ENCODE measurements at places on chromosomes 5 and 9.
A peak's percentile ranks its signal among the peaks of the same experiment; 100 is the strongest.

DNA sequence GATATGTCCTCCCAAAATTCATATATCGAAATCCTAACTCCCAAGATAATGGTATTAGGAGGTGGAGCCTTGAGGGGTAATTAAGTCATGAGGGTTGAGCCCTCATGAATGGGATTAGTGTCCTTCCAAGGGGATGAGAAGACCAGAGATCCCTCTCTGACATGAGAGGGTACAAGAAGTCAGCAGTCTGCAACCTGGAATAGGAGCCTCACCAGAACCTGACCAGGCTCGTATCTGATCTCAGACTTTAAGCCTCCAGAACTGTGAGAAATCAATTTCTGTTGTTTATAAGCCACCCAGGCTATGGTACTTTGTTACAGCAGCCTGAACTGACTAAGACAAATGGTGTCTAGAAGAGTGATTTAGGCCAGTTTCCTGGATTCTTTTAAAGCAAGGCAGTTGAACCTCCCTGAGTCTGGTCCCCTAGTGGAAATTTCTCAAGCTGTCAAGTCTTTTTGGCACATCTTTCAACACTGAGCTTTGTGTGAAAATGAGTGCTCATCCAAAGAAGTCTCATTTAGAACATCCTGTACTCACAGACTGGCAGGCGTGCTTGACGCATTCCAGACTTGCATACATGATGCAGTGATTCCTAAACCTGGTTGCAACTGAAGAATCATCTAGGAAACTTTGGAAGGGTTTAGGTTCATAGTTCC, 254.8 kb upstream of the PPP1R2B start:
- no peak for DNase-seq

DNA sequence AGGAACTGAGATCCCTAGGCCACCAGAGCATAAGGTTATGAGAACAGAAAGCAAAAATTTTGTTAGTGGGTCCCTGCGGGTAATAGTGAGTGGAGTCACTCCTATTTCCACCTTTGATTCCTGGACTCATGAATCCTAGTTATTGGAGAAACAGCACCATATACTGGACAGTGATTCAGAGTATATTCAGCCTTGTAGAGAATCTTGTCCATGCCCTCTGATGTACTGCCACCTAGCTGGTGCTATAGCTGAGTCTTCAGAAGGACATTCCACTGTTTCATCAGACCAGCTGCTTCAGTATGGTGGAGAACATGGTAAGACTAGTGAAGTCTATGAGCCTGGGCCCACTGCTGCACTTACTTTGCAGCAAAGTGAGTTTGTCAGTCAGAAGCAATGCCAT, 25.0 kb upstream of the ITGA2 start:
- DNase-seq = no peak

DNA sequence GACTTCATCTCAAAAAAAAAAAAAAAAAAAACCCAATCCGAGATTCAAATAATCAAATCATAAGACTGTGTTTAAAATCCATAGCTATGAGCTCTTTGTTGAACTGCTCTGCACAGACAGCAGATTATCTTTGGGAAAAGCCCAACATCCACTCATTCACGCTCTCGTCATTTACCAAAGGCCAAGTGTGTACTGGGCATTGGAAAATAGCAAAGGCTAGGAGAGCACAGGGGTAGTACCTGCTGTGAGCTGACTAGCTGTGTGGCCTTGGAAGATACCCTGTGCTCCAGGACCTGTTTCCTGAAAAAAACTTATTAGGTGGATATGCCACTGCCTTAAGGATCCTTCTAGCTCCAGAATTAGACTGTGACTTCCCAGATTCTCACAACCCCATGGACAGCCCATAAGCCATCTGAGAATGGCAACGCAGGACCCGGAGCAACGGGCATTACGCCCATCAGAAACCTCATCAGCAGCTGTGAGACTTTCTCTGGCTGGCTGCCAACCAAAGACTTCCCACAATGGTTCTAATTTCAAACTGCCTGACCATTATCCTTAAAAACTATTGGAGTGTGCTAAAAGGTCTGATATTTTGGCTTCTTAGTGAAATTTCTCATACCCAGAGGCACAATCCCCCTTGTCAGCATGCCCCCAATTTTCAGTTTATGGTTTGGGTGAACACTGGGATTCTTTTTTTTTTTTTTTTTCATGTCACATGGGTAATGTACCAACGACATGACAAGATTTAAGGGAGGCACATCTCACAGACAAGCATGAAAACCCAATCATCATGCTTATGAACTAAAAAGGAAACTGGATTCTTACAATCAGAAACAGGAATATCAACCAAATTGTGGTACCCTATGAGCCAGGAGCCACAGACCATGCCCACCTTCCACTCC, 16.8 kb downstream of the SERINC5 start:
- peak; percentile 85 for DNase-seq

GRCh38 chr9:90789862-90790261, 11.8 kb upstream of the SYK start:
- no peak for DNase-seq

GRCh38 chr9:2642068-2642467, 20.5 kb downstream of the VLDLR start:
- no peak for DNase-seq

- peak; percentile 74 for DNase-seq
Measured at GRCh38 chr9:134377976-134378375, 51.7 kb downstream of the RXRA start.

DNA sequence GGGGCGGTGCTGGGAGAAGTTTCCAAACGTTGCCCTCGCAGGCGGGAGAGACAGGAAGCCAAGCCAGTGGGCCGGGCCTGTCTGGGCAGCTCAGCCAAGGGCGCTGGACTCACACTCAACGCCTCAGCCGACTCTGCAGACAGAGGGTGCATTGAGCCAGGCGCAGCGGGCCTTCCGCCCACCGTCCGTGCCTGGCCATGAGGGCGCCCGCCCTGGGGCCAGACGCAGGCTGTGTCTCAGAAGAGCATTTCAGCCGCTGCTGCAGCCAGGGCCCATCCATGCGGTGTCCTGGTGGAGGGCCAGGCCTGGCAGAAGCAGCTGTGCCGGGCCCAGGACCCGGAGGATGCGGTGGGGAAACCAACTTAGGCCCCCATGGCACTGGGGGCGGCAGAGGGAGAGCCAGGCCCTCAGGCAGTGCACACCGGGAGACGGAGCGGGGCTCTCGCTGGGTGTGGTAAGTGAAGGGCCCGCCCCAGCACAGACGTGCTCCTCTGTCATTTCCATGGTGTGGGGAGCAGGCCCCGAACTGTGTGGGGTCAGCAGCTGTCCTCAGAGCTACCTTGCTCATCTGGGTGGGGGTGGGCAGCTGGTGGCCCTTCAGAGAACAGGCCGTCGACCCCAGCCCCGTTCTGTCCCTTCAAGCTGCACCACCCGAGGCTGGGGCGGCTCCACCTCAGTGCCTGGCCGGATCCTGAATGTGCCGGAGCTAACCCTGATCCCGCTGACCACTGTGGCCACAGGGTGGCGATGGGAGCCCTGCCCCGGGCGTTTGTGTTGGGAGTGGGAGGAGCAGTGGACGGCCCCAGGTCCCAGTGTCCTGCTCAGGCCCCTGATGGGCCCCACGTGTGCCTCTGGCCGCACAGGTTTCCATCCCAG, 18.0 kb downstream of the DNLZ start:
- DNase-seq = no peak

GRCh38 chr9:134291961-134292871, 34.0 kb upstream of the RXRA start:
- no peak for DNase-seq

DNA sequence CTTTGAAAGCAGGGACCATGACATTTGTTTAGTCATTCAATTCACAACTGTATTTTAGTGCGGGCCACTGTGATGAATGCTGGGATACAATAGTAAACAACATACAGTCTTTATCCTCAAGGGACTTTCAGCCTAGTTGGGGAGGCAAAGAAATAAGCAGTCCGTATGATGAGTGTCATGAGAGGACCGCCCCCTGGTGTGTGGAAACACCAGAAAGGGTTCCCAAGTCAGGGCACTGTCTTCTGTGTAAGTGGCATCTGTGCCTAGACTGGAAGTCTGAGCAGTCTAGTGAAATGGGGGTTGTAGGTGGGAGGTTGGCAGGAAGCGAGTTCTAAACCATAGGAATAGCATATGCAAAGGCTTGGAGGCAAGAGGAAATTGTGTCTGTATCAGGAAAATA, 6.8 kb downstream of the C9orf43 start:
- peak; percentile 9 for DNase-seq

GRCh38 chr9:86282979-86283535, 719 bp upstream of the ISCA1 start:
- no peak for DNase-seq

- no peak for DNase-seq
Measured at GRCh38 chr5:39979-40583, 51.9 kb upstream of the PLEKHG4B start.

DNA sequence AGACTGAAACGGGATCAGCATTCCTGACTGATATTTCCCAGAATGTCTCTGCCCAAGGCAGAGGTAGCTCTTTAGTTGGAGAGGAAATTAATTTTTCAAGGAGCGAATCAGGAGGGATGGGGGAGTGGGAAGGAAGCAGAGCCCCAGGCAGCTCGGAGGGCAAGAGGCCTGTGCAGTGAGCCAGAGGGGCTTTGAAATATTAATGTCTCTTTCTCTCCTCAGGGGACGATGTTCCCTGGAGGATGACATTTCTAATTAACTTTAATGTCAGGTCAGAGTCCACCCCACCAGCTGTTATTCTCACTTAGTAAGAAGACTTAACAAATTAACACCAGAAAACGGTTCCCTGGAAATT, 45.6 kb downstream of the SLC6A7 start:
- peak; percentile 86 for DNase-seq

DNA sequence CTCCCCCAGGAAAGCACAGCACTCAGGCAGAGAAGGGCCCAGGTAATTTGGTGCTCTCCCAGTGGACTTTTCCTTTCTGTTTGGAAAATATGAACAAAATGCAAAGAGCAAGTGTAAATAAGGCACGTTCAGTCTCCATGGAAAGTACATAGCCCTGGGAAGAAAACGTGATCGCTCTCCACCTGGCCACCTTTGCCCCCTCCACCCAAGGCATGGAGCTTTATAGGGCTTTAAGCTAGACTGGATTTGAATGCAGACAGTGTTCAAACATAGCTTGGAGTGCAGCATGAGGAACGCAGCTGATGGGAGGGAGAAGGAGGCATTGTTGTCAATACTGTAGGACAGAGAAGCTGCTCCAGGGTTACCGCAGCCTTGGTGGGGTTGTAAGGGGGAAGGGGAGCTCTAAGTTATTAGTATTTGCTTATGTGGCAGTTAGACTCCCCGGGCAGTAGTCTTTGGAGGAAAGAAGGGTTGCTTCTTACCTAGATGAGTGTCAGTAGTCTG, 500.2 kb downstream of the SPOCK1 start:
- peak; percentile 94 for DNase-seq

- DNase-seq = peak; percentile 52
Measured at GRCh38 chr5:58924306-58924705, 341.4 kb downstream of the RAB3C start.

GRCh38 chr9:135147938-135148337, 60.5 kb downstream of the OLFM1 start:
- DNase-seq = no peak

DNA sequence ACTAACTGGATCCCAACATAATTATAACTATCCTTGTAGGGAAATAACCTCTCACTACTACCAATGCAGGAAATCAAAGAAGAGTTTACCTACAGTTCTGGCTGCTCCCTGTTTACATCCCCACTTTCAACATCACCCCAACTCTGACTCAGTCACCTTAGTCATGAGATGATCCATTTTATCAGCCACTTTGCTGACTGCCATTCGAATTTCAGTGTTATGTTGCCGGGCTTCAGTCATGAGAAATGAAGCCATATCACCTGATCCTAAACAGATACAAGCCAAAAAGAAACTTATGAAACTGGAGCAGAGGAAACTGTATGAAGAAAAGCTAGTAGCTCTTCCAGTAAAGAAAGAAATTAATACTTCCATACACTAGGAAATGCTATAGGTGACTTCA, 33.7 kb downstream of the SLC31A2 start:
- no peak for DNase-seq

DNA sequence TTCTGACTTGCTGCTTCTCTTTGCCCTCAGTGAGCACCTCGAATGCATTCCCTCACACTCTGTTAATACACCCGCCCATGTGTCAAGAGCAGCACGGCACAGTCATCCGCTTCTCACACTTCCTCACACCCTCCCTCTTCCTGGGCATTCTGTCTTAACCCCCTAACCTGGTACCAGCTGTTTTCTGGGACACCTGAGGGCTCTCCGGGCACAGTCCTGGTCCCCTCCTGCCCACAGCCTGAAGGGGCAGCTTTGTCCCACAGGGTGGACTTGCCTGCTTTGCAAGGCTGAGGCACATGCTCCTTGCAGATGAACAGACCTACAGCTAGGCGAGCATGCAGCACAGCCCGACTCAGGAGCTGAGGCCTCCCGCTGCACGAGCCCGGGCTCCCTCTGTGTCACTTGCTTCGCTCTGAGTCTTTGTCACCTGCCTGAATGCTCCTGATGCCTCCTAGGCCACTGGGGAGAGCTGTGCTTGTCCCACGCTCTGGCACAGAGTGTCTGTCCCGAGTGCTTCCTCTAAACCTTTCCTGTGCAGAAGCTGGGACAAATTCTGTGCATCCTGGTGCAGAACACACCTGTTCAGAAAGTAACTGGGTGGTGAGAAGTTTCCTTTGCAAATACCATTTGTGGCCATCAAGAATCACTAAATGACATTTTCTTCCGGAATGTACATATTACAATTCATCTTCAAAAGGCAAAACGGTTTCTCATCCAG, 47.8 kb downstream of the AHRR start:
- no peak for DNase-seq

DNA sequence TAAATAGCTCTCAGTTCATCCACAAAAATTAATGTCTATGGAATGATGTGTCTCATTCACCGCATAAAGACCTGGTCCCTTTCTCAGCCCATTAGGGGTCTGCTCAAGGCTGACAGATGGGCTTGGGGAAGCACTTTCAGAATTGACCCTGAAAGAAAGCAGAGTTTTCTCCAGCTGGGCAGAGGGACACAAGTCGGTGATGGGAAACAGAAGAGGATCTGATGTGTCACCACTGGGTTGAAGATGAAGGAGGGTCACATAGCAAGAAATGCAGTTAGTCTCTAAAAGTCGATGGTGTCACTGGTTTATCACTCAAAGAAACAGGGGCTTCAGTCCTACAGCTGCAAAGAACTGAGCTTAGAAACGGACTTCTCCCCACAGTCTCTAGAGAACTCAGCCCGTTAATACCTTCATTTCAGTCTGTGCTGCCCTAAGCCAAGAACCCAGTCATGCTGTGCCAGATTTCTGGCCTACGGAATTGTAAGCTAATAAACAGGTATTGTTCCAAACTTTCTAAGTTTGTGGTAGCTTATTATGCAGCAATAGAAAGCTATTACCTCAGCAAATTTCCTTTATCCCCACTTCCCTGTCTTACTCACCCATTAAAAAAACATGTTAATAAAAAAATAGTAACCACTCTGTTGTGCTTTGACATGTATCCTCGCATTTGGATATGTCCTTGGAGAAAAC, 64.6 kb downstream of the ADAMTS12 start:
- no peak for DNase-seq

GRCh38 chr5:65779643-65780042, 57.6 kb downstream of the NLN start:
- no peak for DNase-seq

- DNase-seq = peak; percentile 48
Measured at GRCh38 chr5:96781031-96781971, 26.4 kb downstream of the ERAP1 start.

Measured in NCI-H69 (cell line).